ENCODE measurements at places on chromosomes 1 and 21.

GRCh38 chr1:11037740-11038182, 9.3 kb downstream of the MASP2 start:
- DNase-seq = peak; percentile 82

DNA sequence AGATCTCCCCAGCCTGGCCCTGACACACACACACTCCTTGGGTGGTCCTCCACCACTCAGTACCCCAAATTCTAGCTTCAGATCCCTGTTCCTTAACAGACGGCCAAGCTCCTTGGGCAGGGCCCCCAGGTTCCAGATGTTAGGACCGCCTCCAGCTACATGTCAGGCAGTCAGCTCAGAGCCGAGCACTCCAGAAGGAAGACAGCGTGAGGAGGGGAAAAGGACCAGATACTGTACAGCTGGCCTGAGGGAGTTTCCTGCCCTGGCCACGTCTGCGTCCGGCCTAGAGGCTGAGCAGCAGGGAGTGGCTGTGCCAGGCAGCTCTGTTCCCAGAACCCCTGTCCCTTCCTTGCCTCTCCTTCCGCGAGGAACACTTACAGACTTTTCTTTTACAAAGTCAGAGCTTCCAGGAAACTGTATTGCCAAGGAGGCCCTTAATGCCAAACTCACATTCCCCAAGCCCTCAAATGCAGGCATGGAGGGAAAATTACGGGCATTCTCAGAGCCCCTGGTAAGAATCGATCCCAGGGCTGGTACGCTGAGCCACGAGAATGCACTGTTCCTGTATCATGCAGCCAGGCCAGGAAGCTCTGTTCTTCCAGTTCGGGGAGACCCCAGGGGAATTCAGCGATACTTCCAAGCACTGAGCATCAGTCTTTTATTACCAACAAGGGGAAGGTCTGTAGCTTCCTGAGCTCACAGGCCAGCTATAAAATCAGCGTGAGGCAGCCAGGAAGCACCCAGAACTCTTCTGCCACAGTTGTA, 45.2 kb upstream of the CNTN2 start:
- DNase-seq = no peak

GRCh38 chr1:188642704-188643103, 1814.0 kb downstream of the PLA2G4A start:
- no peak for DNase-seq

DNA sequence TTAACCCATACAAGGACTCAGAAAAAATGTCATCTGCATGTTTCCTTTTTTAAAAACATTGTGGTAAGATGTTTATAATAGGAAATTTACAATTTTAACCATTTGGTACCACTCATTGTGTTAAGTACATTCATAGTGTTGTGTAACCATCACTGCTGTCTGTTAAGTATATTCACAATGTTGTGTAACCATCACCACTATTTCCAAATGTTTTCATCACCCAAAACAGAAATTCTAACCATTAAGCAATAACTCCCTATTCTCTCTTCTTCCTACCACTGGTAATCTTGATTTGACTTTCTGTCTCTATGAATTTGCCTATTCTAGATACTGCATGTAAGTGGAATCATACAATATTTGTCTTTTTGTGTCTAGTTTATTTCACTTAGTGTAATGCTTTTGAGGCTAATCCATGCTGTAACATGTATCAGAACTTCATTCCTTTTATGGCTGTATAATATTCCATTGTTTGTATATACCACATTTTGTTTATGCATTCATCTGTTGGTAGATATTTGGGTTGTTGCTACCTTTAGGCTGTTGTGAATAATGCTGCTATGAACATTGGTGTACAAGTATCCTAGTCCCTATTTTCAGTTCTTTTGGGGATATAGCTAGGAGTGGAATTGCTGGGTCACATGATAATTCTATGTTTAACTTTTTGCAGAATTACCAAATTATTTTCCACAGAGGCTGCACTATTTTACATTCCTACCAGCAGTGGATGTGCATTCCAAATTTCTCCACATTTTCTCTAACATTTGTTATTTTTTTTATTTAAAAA, 14.1 kb downstream of the HIPK1 start:
- DNase-seq = no peak

DNA sequence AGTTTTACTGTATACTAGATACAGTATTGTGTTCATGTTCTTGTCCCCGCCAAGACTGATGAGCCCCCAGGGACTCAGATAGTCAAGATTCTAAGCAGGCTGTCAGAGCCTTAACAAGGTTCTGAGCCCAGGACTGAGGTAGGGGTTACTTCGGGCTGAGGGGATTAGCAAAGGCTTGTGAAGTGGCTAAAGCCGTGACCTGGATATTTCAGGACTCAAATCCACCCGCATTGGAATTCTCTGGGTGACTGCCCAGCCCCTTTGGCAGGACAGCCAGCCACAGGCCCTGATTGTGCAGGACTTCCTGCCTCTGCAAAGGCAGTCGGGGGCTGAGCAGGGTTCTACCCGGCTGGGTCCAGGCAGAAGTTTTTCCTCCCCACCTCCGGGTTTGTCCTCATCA, at the start of gene PLA2G5:
Gene PLA2G5 (plus strand): TSS at position 321 of the 400 bp plus-strand sequence. CDS start 14,637 bp downstream, outside the sequence.
- no peak for DNase-seq

Data from activated CD8-positive, alpha-beta memory T cell treated with anti-CD3 and anti-CD28 coated beads for 4 hours (primary cell).